ENCODE measurements at places on chromosomes 11 and 22.
A peak's percentile ranks its signal among the peaks of the same experiment; 100 is the strongest.

DNA sequence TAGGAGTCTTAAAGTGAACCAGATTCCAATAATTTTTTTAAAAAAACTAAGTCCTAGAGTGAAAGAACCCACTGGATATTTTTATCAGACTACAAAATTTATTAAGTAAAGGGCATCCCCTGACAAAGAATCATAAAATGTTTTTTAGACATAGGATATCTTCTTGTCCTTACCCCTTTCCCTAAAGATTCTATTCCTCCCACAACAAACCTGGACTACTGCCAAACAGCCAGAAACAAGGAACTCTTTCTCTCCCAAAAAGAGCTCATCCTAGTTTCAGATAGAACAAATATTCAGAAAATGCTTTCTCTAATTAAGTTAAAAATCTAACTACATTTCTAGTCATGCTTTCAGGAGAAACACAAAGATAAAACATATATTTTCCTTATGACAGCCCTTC is 327.1 kb downstream of the FAM181B start:
- no peak for DNase-seq

DNA sequence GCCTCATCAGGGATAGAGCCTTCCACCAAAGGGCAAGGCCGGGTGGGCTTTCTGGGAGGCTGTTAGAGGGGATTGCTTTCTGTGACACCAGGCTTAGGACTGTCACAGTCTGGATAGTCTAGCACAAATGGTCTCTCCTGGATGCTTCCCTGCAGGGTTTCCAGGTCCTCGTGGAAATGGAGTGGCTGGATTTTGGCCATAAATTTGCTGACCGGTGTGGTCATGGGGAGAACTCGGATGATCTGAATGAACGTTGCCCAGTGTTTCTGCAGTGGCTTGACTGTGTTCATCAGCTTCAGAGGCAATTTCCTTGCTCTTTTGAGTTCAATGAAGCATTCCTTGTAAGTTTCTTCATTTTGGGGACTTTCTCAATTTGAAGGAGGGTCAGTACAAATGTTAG is 67.1 kb upstream of the HORMAD2 start:
- no peak for DNase-seq

- DNase-seq, result no peak
Measured at GRCh38 chr11:70547386-70547785, 149.1 kb downstream of the CTTN start.

DNA sequence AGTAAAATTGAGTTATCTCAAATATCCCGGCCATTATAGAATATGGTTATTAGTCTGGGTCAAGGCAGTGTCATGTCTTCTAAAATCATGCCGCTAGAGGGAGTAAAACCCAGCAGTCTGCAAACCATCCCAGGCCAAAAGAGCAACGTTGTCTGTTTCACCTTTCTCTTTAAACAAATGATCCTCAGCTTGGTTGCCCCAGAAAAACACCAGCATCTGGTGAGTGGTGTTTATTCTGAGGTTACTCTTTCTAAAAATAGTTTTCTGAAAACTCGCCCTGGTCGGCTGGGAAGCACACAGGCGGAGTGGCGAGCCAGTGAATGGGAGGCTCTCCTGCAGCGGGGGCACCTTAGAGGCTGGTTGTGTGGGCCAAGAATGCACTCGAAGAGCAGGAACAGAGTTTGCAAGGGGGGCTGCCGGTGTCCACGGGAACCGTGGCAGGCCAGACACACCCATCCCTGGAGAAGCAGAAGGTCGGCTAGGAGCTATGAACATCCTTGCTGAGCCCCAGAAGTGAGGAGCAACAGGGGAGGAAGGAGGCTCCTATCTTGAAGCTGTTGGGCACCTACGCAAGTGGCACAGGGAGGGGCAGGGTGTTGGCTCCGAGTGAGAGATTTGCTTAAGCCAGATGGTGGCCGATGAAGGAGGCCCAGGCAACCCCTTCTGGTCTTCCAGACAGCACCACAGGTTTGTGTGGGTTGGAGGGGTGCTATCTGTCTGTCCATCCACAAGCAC is 297.1 kb downstream of the ETS1 start:
- DNase-seq, result peak; percentile 57

- no peak for DNase-seq
Measured at GRCh38 chr22:50063589-50064393, 5.7 kb upstream of the TTLL8 start.

GRCh38 chr11:10225553-10225952 is 68.5 kb downstream of the SBF2 start:
- DNase-seq, result no peak

GRCh38 chr11:69731110-69731509 is 27.3 kb upstream of the FGF19 start:
- DNase-seq, result no peak

GRCh38 chr11:33065445-33066178 is 26.2 kb downstream of the TCP11L1 start:
- DNase-seq, result peak; percentile 54

- DNase-seq, result peak; percentile 73
Measured at GRCh38 chr11:132064987-132065620, 694.7 kb downstream of the NTM start.

- peak; percentile 80 for DNase-seq
Measured at GRCh38 chr11:114262681-114263512, 33.3 kb upstream of the NNMT start.

DNA sequence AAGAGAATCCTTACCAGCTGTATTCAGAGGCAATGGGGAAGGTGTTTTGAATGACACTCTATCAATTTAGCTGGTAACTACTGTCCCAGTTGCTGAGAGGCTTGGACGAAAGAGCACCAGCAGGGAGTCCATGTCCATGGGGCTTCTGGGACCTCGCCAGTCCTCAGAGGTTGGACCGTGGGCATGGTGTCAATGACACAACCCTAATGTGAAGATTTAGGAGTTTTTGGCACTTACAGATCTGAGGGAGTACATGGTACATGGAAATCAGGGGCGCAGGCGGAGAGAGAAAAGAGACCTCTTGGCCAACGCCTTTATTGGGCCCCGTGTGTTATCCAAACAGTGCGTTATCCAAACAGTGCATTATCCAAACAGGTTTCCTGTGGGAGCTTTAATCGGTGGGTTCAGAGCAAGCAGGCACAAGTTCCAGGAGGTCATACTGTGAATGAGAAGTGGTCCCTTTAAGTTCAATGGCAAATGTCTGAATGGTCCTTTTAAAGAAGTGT is 169.1 kb upstream of the B3GAT1 start:
- no peak for DNase-seq

DNA sequence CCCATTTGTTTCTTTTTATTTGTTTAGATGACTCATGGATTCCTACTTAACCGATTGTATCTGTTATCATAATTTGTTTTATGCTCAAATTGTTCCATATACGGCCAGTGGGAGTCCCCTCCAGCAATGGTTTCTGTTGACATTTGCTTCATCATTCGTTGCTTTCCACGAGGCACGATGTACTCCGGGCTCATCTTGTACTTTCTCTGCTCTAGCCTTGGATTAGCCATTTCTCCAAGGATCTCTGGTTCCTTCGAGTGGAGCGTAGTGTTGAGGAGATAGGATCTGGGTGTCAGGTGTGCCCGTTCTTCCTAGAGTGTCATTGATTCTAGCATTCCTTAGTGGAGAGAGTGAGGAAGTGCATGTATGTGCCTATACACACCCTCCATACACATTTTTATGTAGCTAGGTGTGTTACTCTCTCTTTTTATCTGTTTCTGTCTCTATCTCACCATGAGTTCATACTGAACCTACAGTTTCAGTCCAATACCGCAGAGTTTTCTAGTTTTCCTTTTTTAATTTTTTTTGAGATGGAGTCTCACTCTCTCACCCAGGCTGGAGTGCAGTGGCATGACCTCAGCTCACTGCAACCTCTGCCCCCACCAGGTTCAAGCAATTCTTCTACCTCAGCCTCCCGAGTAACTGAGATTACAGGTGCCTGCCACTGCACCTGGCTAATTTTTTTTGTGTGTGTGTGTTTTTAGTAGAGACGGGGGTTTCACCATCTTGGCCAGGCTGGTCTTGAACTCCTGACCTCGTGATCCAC is 31.4 kb downstream of the TECTA start:
- DNase-seq, result peak; percentile 5

DNA sequence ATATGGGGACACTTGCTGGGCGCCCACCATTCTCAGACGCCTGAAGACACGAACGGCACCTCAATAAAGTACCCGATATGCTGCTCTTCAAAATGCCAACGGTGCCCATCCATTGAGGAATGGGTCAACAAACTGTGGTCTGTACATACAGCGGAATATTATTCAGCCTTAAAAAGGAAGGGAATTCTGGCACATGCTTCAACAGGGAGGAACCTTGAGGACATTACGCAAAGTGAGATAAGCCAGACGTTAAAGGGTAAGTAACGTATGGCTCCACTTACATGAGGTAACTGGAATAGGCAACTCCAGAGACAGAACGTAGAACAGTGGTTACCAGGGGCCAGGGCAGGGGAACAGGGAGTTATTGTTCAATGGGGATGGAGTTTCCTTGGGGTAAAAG is 28.0 kb downstream of the PRDM10 start:
- DNase-seq, result no peak

DNA sequence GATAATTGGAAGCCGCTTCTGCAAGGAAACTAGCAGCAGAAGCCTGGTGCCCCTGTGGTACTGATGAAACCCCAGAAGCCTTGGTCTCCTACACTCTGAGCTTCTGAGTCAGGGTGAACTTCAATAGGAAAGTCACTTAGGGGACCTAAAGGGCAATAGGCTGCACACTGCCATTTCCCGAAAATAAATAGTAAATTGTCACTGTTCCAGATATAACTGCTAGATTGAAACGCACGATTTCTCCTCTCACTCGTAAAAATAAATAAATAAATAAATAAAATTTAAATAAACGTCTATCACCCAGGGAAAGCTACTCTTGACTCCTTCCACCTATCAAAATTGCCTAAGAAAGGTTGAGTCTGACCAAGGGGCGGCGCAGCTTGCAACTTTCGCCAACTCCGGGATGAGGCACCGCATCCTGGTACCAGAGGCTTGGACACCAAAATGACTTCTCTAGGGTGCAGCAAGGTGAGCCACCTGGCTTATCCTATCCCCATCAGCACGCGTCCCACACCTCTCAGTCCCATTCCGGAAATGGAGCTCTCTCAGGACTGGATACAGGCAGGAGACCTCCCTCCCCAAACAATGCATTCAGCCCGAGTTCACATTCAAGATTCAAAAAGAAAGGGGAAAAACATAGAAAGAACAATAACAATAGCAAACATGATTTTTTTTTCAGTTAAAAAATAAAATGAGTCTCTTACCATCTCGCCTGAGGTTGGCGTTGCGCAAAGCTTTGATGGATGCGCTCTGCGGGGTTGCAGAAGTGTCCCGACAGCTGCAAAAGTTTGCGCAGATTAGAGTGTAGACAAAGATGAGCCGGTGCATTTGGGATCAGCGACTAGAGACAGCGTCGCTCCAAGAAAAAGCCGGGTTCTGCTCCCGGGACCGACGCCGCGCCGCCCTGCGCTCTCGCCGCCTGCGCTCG is 583 bp downstream of the PDGFD start:
- peak; percentile 23 for DNase-seq

GRCh38 chr11:10483584-10483983 is 28.5 kb downstream of the AMPD3 start:
- DNase-seq, result no peak

- DNase-seq, result no peak
Measured at GRCh38 chr22:41524251-41524661, 20.0 kb downstream of the POLR3H start.

DNA sequence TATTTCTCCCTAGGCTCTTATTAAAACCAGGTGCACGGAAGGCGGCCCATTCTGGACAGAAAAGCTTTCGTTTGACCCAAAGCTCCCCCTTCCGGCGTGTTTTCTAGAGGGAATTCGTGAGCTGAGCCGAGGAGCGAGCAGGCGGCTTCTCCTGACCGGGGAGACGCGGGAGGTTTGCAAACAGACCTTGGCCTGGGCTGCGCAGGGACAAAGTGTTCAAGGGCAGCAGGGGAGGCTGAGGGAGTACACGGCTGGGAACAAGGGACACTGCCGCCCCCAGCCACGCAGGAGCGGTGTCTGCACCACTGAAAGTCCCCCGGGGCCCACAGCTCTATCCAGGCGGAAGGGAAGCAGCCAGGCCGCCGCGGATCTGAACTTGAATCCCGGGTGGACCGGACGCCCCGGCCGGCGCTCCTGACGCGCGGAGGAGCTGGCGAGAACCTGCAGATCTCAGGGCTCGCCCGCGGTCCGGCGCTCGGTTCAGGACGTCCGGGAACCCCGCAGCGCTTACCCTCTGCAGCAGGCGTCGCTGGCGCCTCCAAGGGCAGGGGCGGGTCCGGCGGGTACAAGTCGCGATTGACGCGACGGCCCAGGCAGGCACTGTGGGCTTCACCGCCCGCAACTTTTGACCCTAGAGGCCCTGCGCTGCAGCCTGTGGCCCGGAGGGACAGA is 101.9 kb downstream of the WT1 start:
- DNase-seq, result no peak

DNA sequence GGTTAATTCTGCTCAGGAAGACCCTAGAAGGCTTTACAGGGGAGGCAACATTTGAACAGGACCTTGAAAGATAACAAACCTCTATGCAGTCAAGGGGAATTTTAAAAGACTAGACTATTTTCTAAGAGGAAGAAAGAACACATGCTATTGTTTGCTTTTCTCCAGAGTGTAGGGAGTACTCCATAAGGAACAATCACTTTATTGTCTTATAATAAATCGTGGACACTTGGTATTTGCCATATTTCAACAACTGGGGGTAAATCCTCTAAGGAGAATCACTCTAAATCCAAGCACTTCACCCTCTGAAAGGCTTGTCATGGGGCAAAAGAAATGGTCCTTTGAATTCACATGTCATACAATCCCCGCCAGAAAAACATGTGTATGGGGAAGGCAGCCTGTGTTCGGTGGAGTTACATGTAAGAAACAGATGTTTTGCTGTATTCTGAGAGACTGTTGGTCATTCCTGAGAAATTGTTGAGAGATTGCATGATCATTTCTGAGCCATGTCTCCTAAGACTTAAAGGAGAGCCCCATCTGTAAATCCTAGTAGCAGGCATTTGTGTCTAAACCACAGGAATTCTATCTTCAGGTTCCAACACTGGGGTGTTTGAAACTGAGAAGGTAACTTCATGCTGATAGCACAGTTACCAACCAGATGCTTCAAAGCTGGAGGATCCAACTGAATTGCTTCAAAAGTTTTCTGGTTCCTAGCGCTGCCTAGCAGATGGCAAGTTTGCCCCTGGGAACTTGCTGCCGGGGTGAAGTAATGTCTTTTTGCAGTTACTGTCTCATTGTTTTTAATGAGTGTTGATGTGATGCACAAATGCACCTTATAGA is 66.8 kb downstream of the FZD4 start:
- peak; percentile 32 for DNase-seq

- no peak for DNase-seq
Measured at GRCh38 chr11:124922831-124923230, 3.8 kb downstream of the HEPN1 start.

All from urothelium cell line (cell line).